ENCODE measurements at places on chromosomes 11 and 22.

- DNase-seq = no peak
Measured at GRCh38 chr11:67545280-67545679, 22.0 kb upstream of the CABP2 start.

DNA sequence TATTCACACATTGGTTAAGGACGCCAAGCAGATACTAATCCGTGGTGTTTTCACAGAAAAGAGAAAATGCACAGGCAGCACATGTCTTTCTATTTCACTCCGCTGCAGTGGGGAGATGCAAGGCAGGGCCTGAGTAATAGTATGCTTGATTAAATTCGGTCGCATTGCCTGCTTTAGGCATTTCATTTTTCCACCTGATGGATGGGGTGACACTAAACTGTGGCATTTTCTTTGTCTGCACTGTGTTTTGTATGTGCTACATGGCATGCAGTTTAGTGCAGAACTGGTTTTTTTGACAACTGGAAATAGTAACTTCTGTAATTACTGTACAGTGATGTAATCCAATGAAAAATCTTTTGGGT, 94.9 kb downstream of the SLC17A6 start:
- no peak for DNase-seq

DNA sequence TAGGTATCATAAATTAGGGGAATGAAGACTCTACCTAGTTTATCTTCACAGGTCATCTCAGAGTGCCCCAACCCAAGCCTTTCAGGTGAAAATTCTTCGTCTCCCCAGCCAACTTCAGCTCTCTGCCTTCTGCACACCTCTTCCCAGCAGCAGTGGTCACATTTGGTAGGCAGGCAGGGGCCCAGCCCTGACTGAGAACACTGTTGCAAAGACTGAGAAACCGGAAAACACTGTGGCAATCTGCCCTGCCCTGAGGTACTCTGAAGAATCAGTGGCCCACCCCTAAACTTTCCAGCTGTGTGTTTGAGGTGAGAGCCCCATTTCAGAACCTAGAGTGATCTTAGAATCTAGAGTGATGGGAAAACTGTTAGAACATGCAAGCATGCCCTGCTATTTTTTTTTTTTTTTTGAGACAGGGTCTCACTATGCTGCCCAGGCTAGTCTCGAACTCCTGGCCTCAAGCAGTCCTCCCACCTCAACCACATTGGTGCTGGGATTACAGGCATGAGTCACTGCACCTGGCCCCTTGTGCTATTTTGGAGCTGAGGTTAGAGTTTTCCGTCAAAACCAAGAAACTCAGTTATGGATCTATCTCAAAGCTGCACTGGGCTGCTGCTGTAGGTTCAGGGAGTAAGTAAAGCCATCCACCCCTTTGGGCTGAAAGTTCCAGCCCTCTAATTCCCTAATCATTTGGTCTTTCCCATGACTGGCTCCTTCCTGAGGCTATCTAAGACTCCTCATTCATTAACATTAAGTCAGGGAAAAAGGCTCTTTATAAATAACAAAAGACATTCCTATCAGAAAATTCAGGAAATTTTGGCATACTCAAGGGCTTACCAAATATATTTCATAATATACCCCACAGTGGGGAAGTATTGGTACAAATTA, 1.7 kb upstream of the LDHA start:
- DNase-seq = no peak

- no peak for DNase-seq
Measured at GRCh38 chr11:115929618-115930129, 425.5 kb upstream of the CADM1 start.

GRCh38 chr11:119566319-119566718, 143.3 kb upstream of the THY1 start:
- DNase-seq = no peak

DNA sequence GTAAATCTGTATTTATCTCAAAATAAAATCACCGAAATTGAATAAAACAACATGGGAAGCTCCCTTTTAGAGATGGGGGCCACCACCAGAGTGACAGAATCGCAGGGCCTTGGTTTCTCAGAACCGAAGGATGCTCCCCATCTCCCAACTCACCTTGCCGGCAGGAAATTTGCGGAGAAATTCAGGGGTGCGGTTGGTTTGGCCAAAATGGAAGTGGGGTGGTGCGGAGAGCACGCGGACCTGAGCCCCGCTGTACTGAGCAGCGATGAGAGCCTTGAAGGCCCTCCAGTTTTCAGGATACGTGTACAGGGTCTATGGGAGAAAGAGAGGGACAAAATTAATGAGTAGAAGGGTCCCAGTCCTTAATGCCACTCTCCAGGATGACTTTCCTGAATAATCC, 1.3 kb downstream of the EEF1G start:
- no peak for DNase-seq

- no peak for DNase-seq
Measured at GRCh38 chr22:40243891-40244290, 66.2 kb downstream of the TNRC6B start.

- no peak for DNase-seq
Measured at GRCh38 chr22:36135306-36135980, 25.1 kb downstream of the APOL3 start.

- DNase-seq = no peak
Measured at GRCh38 chr11:67098799-67099429, 20.1 kb upstream of the KDM2A start.

DNA sequence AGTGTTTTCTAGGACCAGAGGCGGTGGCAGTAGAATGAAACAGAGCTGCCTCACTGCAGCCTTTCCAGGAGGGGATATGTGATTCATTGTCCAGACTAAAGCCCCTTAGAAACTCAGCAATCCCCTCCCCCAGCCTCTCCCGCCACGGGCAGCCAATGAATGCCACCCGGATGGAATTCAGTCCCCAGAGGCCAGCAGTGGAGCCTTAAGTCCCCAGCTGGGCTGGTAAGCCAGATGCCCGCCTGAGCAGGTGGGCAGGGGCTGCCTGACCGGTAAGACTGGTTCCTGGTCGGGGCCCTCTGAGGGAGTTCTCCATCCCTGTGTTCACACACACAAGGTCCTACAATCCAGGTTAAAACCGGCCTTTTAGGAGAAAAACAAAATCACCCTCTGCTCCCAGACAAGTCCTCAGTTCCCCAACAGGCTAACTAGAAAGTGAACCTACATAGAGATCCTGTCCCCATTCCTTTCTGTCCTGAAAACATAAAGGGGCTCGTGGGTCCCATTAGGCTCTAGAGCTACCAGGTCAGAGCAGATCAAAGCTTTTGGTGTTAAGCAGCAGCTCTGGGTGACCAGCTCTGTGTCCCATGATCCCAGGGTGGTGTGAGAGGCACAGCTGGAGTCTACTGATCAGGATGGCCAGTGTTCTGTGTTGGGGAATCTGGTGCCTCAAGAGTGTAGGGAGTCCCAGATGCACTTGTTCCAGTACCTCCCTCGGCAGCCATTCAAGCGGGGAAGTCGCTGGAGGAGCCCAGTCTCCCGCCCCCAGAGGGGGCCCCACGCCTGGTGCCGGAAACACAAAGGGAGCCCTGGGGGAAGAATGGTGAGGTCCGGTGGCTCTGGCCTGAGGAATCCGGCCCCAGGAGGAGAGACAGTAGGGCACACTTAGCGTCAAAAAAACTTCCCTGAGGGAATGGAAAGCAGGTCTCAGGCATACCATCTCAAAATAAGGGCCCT, 2.6 kb downstream of the PATZ1 start:
- DNase-seq = no peak

GRCh38 chr11:130865091-130865773, 51.0 kb downstream of the SNX19 start:
- DNase-seq = no peak

- DNase-seq = peak; percentile 31
Measured at GRCh38 chr11:18203723-18204122, 31.1 kb downstream of the MRGPRX4 start.

- no peak for DNase-seq
Measured at GRCh38 chr11:10439351-10439750, 15.7 kb upstream of the AMPD3 start.

- DNase-seq = no peak
Measured at GRCh38 chr11:133104009-133104744, 428.1 kb downstream of the OPCML start.

DNA sequence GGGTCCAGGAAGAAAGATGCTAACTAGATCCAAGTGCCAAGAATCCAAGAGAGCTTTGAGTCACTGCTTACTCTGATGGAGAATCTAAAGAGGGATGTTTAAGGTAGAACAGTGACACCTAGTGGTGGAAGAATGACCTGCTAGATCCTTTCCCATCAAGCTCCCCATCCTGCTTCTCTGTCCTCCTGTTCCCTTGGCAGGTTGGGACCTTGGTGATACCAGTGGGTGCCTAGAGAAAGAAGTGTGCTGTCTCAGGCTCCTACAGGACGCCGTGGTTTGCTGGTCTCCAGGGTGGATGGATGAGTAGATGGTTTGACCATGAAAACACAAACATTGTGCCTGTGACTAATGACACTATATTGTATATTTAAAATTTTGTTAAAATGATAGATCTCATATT, 383.7 kb downstream of the TMEM135 start:
- peak; percentile 89 for DNase-seq

- DNase-seq = no peak
Measured at GRCh38 chr11:129815596-129816461, at the start of gene TMEM45B. Gene TMEM45B (plus strand): TSS chr11:129815848. CDS start chr11:129852483, 36,635 bp downstream.

GRCh38 chr11:17840101-17840548, 105.5 kb downstream of the KCNC1 start:
- DNase-seq = no peak

DNA sequence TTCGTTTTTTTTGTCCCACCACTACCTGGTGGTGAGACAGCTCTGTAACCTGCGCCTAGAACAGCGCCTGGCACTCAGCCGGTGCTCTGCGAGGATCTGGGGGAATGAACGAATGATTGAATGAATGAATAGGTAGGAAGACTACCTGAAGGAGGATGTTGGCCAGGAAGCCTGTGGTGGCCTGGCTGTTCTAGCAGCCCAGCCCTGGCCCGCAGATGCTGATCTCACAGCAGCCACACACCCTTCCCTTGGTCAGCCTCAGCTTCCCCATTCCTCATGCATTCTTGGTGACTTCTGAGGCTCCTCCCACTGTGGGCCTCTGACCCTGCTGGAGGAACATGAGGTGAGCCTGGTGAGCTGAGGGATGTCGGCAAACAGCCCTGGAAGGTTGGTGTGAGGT, 3.7 kb downstream of the TRPM5 start:
- no peak for DNase-seq

DNA sequence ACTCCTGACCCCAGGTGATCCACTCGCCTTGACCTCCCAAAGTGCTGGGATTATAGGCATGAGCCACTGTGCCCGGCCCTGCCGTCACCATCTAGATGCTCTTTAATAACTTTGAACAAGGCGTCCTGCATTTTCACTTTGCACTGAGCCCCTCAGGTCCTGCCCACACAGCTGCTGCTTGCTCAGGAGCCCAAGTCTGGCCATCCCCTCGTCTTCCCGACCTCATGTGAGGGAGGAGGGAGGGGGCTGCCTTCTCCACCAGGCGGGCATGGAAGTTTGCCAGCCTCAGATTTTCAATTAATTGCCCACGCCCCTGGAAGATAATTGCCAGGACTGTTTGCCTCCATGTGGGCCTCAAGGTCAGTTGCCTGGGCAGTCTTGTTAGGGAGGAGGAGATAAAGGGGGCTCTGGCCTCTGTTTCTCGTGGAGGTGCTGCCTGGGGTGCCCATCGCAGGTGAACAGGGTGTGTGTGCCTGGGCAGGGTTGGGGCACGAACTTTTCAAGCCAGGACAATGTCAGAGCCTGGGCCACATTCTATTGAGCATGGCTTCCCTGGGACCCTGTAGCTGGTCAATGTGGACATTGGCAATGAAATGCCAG, 27.9 kb upstream of the MYEOV start:
- no peak for DNase-seq

DNA sequence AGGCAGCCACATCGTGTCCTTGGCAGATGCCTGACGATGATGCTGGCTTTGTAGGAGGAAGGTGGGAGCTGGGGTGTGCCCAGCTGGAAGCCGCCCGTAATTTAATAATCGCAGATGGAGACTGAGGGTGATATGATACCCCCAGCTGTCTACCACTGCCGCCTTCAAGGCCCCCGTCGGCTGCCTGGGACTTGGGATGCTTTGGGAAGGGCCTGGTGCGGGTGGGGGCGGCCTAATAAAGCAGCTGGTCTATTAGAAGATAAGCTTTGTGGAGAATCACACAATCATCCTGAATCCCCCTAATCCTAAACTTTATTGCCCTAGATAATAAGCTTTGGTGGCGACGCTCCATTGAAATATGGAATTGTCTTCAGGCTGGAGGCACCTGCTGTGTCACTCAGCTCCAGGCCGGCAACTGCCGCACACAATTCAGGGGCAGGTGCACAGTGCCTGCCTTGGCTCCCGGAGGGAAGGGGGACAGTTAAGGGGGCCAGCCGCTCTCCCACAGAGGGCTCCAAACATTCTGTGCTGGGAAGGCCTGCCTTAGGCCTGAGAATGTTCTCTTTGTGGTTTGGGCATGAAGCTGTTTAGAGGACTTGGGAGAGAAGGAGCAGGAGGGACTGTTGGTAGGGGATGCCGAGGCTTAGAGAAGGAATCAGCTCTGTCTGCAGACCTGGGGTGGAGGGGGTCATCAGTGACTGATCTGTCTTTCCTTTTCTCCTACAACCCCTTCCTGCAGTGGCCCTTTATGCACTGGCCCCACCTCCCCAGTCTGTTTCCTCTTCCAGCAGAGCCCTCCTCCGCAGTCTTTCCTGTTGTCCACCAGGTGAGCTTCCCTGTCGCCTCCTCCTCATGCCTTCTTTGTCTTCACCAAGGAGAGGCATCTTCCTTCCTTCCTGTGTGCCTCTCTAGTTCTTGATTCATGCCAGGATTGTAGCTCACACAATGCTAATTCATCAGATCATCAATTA, 65.3 kb downstream of the ARL14EP start:
- no peak for DNase-seq

- DNase-seq = no peak
Measured at GRCh38 chr11:78380615-78381051, 37.0 kb downstream of the GAB2 start.

DNA sequence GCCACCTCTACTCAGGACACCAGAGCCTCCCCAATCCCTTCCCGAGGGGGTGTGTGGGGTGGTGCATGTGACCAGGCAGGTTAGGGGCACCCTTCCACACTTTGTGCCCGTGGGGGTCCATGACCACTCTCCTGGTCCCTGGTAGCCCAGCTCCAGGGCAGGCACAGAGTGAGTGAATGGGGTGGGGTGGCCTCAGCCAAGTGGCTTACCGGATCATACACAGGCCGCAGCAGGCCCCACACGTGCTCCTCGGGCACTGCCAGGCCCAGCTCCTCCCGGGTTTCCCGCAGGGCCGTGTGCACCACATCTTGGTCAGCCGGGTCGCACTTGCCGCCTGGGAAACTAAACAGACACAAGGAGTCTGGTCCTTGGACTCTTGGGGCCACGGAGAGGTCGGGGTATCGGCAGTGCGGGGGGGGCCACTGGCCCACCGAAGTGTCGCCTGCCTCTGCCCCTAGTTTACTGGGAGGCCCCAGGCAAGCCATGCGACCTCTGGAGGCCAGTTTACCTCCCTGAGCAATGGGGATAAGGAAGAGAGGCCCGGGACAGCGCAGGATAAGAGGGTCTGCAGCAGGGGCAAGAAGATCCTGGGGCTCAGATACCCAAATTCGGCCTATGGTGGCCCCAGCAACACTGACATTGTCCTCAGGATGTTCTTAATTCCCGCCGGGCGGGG, 889 bp downstream of the NUDT8 start:
- no peak for DNase-seq

Data from kidney capillary endothelial cell (primary cell).